ENCODE measurements at places on chromosomes 11 and 22. TPM values are rescaled to one million over a fixed set of nuclear protein-coding genes. Genes with fewer than 3 reads are reported as not detected.

Gene KDM4D
- total RNA-seq = 0.89 TPM

Gene SYT12
- 0.25 TPM for total RNA-seq

Gene GAB4
- not detected for total RNA-seq

Gene SEC14L6
- total RNA-seq = 3.8 TPM

DNA sequence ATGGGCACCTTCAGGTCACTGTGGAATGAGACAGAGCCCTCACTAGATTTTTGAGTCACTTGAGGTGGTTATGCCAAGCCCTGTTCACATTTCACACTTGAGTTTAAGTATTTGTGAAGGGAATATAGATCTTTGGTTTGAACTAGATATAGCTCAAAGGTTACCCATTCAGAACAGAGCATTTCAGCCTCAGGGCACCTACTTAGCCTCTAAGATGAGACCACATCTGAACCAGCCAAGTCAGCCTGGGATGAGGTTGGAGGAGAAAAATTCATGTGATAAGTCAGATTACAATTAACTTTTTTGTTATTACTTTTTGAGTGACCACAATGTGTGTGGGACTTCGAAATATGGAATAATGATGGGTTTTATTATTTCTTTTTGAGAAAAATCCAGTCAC, 127.8 kb downstream of the TEAD1 start:
- no peaks in the 10 kb centered on the region for H3K27me3 ChIP-seq
- peaks cover 18% of the 10 kb centered on the region for H3K4me1 ChIP-seq
- no peak overlapping the region for H3K4me3 ChIP-seq
- no peak for DNase-seq

DNA sequence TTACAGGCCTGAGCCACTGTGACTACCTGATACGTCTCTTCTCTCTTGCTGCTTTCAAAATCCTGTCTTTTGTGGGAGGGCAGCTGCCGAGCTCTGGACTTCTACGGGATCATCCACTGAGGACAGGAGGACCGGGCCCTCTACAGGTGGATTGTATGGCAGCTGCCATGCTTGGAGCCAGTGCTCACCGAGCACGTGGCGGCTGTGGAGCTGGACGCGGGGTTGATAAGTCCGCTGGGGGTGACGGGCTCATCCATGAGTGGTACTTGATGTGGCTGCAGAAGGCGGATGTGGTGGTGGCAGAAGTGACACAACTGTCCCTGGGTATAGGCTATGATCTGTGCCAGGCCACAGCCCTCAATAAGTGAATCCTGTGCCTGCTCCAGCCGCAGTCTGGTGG, 1.8 kb upstream of the CYP2D6 start:
- H3K27me3 ChIP-seq = no peaks in the 10 kb centered on the region
- no peak for DNase-seq
- no peaks in the 10 kb centered on the region for H3K4me1 ChIP-seq
- H3K27ac ChIP-seq = no peak overlapping the region

DNA sequence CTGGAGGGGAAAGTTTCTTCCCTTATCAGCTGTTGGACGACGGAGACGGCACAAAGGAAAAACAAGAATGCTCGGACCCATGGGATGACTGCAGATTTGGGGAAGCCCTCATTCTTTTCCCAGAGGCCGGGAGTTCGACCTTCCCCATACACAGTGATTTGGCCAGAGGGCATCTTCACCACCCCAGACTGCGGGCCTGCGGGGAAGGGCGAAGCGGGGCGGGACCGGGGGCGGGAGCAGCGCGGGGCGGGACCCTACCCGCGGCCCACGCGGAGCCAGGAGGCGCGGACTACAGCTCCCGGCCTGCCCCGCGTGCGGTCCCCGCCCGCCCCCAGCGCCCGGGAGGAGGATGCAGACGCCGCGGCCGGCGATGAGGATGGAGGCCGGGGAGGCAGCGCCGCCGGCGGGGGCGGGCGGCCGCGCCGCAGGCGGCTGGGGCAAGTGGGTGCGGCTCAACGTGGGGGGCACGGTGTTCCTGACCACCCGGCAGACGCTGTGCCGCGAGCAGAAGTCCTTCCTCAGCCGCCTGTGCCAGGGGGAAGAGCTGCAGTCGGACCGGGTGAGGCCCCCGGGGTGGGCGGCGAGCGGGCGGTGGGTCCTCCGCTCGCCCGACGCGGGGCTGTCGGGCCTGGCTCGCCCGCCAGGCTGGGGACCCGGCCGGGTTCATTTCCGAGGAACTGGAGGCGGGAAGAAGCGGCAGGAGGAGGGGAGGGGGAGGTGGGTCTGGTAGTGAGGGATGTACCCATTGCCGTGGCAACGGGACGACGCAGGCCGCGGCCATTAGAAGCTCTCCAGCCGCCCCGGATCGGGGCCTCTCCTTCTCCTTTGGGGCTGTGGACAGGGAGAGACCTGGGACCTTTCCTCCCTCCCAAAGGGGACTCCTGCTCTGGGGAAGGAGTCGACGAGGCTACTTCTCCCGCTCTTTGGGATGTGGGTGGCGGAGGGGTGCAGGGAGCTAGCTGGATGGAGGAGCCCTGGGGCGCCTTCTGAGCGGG, at the start of gene KCTD17:
KCTD17 (plus strand) TSS at position 352 of the 995 bp plus-strand sequence; CDS start at position 371, 19 bp downstream.
- no peaks in the 10 kb centered on the region for H3K27me3 ChIP-seq
- DNase-seq = peak; percentile 80
- peak within 1 kb of the TSS; percentile 70 for H3K4me3 ChIP-seq
- no peaks in the 10 kb centered on the region for H3K36me3 ChIP-seq
- peaks cover 8% of the 10 kb centered on the region for H3K4me1 ChIP-seq

DNA sequence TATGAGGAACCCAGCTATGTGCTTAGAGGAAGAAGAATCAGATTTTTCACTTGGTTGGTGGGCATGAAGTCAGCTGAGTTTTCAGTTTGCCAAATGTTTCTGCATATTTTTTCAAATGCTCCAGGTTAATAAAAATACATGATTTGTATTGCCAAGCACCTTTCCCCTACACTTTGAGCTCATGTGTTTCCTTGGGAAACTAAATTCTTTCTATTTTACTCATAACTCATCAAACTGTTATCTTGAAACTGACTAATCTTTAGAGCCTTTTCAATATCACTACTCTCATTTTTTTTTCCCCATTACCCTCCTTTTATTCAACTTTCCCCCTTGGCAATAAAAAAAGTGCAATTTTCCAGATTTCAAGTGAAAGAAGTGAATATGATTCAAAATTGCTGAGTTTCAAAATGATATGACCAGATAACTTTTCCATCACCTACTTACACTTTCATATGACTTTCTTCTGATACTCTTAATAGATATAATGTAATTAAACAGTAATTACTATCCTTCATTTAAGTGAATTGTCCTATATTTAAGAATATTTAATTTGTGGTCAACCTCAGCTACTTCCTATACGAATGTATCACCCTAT, 91.9 kb upstream of the SOX6 start:
- H3K4me1 ChIP-seq = no peaks in the 10 kb centered on the region
- no peaks in the 10 kb centered on the region for H3K27me3 ChIP-seq
- DNase-seq = no peak

DNA sequence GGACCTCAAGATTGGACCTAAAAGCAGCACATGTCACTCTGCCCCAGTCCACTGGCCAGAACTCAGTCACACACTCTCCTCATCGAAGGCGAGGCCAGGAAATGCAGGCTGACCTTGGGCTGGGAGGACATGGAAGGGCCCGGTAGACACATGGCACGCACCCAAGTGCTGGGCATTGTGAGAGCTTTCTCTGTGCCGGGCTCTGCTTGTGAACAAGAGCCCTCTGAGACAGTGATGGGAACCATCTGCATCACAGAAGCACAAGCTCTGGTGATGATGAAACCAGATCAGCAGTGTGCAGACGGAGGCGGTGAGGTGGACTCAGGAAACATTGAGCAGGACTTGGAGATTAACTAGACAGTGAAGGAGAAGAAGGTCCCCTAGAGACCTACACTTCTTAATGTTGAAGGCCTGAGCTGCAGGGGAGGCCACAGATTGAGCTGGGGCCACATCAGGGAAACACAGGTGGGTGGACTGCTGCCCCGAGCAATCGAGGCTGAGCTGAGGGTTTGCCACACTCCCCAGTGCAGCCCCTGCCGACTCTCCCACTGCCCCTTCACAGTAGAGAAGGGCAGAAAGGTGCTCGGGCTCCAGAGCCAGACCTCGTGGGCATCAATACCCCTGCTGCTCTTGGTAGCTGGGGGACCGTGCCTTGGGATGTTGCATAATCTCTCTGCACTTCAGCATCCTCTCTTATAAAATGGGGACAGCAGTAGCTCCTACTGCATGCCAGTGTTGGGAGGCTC, 1460.5 kb downstream of the TBC1D22A start:
- no peak overlapping the region for H3K27ac ChIP-seq
- no peaks in the 10 kb centered on the region for H3K4me1 ChIP-seq
- DNase-seq = no peak
- no peak overlapping the region for H3K4me3 ChIP-seq
- H3K27me3 ChIP-seq = no peaks in the 10 kb centered on the region
- H3K36me3 ChIP-seq = no peaks in the 10 kb centered on the region

- no peak overlapping the region for H3K4me3 ChIP-seq
- no peak overlapping the region for H3K27ac ChIP-seq
- no peak for DNase-seq
Measured at GRCh38 chr22:44298406-44299091, 14.2 kb downstream of the SHISAL1 start.

DNA sequence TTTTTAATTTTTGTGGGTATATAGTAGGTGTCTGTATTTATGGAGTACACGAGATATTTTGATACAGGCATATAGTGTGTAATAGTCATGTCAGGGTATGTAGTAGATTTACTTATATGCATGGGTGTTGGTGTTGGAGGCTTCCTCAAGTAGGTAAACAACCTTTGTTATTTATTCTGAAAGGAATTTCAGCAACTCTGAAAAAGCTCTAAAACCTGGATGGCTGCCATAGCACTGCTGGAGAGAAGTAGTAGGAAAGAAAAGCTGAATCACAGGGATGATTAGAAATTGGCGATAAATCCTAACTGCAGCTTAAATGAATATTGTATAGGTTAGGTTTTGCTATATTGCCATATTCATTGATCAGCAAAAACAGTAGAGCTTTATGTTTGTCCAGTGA, 44.4 kb upstream of the ST14 start:
- H3K4me3 ChIP-seq = no peak overlapping the region
- no peaks in the 10 kb centered on the region for H3K4me1 ChIP-seq
- H3K36me3 ChIP-seq = peaks cover 26% of the 10 kb centered on the region

GRCh38 chr11:112885744-112886433, 75.3 kb upstream of the NCAM1 start:
- no peaks in the 10 kb centered on the region for H3K36me3 ChIP-seq
- no peak for DNase-seq
- H3K27me3 ChIP-seq = no peaks in the 10 kb centered on the region
- H3K4me3 ChIP-seq = no peak overlapping the region

DNA sequence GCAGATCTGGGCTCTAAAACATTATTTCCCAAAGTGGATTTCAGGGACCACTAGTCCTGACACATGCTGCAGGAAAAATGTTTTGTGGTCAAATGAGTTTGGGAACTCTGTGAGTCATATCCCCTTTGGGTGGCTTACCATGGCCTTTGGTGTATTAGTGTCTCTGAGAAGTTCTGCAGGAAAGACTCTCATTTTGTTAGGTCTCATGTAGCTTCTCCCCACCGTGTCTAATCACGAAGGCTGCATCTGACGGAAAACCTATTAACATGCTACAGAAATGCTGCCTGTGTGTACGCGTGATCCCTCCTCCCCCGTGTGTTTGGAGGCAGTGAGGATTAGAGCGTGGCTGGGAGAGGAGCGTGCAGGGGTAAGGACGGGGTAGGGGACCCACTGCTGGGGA, 191.7 kb downstream of the ST3GAL4 start:
- H3K27ac ChIP-seq = no peak overlapping the region
- no peaks in the 10 kb centered on the region for H3K36me3 ChIP-seq
- no peak overlapping the region for H3K4me3 ChIP-seq
- DNase-seq = no peak

DNA sequence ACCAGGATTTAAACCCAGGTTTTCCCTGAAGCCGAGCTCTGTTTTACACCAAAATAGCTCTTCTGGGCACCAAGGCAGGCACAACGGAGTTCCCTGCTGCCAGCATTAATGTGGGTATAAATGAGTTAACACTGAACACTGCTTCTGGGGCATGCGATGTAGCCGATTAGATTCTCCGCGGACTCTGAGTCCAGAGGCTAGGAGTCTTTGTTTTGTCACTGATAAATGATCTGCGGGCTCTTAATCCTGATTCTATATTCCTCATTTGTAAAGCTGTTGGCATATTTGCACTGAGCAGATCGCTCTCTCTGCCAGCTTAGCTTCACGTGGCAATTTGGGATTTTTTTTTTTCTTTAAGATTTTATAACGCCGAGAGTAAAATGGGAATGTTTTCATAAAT, 16.8 kb upstream of the LDLRAD3 start:
- H3K4me3 ChIP-seq = no peak overlapping the region
- H3K27me3 ChIP-seq = no peaks in the 10 kb centered on the region
- H3K36me3 ChIP-seq = no peaks in the 10 kb centered on the region
- no peak for DNase-seq

- no peaks in the 10 kb centered on the region for H3K27me3 ChIP-seq
- H3K4me1 ChIP-seq = peaks cover 35% of the 10 kb centered on the region
- DNase-seq = peak; percentile 41
- no peak overlapping the region for H3K4me3 ChIP-seq
- H3K36me3 ChIP-seq = no peaks in the 10 kb centered on the region
Measured at GRCh38 chr11:932435-932834, 6.8 kb downstream of the AP2A2 start.

DNA sequence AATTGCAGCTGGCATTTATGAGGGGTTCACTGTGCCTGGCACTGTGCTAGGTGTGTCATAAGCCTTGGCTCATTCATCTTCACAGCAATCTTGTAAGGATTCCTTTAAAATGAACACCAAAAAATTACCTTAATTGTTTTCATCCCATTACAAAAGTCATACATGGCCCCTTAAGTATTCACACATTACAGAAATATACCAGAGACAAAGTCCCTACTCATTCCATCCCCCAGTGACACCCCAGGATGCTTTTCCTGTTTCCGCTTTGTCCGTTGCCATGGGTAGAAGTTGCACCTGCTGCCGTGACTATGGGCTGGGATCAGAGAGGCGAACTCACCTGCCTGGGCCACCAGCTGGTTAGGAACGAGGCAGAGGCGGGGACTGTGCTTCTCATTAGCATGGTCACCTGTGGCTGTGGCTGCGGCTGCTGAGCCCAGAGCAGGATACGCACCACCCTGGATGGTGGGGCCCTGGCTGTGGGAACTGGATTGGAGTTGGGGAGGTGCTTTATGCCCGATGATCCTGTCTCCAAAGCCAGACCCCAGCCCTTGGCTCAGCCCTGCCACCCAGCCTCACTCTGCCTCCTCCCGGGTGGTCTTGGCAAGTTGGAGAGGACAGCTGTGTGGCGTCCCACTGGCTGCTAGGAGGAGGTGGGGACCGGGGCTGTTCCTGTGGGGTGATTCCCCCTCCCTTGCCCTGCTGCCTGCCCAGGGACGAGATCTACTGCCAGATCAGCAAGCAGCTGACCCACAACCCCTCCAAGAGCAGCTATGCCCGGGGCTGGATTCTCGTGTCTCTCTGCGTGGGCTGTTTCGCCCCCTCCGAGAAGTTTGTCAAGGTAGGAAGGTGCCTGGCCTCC, 60.8 kb downstream of the MYO7A start:
- no peak overlapping the region for H3K27ac ChIP-seq
- no peaks in the 10 kb centered on the region for H3K27me3 ChIP-seq
- no peaks in the 10 kb centered on the region for H3K36me3 ChIP-seq
